RPMI8226 (cell line): ENCODE measurements at places on chromosomes 2 and 18.

- no peak for DNase-seq
Observed at GRCh38 chr2:226771067-226771466, 28.6 kb downstream of the IRS1 start.

GRCh38 chr2:31327505-31327904 is 87.0 kb downstream of the XDH start:
- no peak for DNase-seq

DNA sequence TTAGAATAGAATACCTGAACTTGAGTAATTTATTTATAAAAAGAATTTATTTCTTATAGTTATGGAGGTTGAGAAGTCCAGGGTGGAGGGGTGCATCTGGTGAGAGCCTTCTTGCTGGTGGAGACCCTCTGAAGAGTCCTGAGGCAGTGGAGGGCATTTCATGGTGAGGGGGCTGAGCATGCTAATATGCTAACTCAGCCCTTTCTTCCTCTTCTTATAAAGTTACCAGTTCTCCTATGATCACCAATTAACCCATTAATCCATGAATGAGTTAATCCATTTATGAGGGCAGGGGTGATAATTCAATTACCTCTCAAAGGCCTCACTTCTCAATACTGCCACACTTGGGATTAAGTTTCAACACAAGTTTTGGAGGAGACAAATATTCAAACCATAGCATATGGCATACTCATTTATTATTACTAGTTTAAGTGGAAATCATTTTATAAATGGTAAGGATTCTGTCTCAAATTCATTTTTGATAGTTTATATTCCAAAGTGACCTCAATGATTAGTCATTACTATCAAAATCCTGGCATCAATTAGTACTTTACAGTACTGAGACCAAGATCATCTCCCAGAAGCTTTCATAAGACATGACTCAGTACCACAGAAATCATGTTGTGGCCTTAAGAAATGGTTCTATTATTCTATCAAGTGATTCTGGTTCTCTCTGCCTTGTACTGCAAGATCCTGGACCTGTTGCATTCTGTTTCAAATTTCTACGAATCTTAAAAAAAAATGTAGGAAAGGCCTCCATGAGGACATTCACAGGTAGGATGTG is 5.5 kb downstream of the ZNF396 start:
- DNase-seq, result no peak

DNA sequence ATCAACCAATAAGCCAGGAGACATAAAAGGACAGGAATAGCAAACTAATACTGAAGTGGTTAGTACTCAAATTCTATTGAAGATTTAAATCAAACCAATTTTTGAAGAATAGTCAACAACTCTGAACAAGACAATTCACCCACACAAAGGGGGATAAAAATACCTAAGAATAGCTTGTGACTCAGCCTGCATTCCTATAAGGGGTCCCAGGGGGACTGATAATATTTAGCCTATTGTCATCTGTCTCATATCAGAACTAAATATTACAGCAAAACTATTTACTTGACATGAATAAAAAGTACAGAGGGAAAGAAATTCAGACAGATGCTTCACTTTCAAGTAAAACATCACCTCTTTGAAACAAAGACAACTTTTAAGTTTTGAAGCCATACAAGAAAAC is 7.7 kb downstream of the ITSN2 start:
- no peak for DNase-seq

DNA sequence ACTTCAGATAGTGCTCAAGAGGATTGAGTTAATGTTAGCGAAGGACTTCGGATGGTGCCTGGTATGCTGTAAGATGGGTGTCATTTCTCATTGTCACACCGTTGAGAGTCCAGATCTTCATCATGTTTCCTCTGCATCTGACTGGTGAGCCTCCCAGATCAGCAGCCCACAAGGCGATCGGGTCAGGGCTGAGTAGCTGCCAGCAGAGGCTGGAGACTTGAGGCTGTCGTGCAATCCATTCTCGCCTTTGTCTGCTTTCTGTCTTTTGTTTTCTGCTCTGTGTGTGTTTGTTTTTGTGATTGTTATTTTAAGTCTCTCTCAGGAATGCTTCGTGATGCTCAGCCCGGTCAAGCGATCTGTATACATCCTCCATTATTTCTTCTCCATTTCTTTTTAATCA is 95.8 kb downstream of the TGOLN2 start:
- DNase-seq, result no peak

GRCh38 chr2:181786371-181787228 is 104.9 kb upstream of the ITPRID2 start:
- no peak for DNase-seq

DNA sequence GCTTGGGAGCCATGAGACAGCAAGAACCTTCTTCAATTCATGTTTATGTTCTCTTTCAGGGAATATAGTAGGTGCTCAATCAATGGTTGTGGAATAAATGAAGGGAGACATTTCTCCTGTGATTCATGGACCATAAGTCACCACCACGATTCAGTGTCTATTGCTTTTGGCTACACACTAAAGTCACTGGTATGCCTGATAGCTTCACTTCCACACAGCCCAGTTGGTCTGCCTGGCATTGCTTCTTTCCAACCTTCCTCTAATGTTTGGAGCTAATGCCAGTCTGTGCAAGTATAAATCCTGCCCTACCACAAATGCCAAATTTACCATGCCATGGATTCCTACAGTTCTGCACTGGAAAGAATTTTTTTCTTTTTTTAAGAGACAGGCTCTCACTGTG is 1.3 kb upstream of the CXCR1 start:
- DNase-seq, result no peak

- DNase-seq, result peak; percentile 10
Observed at GRCh38 chr18:47175283-47175897, 774 bp downstream of the IER3IP1 start.

DNA sequence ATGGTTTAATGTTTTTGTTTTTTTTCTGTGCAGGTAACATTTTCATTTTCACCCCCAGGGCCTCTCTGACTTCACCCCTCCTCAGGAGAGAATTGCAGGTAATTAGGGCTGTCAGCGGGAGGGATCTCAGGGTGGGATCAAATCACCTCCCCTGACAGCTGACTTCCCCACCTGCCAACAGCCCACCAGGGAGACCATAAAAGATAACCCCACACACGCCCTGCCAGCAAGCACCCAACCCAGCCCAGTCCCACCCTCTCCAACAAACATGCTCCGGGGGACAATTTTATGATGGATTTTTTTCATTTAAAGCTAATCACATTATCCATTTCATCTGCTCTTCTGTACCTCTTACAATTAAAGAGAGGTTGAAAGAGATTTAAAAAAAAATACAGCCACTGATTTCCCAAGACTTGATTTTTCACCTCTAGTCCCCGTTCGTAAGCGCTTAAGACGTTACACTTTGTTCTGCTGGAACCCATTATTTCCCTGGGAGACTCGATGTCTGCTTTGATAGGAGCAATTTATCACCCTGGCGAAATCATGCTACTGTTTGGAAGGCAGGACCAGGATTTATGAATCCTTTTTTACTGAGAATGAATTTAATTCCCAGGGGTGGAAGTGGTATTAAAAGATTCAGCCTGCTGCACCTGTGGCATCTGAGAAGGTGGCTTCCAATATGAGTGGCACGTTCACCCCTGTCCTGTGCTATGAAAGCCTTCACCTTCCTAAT is 232.9 kb upstream of the ID2 start:
- no peak for DNase-seq

DNA sequence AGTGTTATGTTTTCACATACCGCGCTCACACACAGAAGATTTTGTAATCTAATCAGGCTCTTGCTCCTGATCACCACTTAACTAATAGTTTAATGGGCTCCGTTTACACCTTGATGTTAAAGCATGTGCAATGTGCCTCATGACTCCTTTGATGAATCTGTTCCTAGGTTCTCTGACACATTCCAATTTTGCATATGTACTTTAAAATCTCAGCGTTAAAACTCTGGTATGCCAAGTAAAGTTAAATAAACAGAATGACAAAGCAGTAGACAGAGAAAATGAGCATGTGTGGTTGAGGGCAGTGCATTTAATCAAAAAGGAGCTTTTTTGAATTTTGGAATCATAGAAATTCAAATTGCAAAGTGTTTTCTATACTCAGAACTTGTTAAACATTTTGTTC is 96.4 kb downstream of the TCF4 start:
- no peak for DNase-seq

DNA sequence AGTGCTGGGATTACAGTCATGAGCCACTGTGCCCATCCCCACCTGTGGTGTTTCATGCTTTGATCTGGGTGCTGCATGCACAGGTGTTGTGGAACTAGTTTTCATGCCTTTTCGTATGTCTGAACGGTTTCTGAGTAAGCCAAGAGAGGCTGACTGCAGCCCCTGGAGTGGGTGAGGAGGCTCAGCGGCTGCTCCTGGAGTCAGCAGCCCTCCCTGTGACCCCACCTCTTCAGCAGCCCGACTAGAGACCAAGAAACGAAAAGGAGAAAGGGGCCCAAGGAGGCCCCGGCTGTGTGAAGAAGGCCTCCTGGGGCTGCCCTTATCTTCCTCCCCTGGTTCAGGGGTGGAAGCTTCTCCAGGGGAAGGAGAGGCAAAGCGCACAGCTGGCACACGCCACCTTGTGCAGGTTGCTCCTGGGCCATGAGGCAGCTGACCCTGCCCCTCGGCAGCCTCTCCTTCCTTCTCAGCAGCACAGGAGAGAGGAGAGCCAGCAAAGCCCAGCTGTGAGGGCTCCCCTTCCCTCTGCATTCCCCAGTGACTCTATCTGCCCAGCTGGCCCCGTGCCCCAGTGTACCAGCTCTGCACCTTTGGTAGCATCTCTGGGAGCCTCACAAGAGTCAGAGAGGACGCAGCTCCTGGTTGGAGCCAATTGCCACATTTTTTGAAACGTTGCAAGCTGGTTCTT is 182.5 kb upstream of the HS6ST1 start:
- DNase-seq, result peak; percentile 51

GRCh38 chr2:9278439-9278838 is 71.8 kb downstream of the ASAP2 start:
- DNase-seq, result no peak

- no peak for DNase-seq
Observed at GRCh38 chr2:46828491-46829230, 86.9 kb downstream of the MCFD2 start.

DNA sequence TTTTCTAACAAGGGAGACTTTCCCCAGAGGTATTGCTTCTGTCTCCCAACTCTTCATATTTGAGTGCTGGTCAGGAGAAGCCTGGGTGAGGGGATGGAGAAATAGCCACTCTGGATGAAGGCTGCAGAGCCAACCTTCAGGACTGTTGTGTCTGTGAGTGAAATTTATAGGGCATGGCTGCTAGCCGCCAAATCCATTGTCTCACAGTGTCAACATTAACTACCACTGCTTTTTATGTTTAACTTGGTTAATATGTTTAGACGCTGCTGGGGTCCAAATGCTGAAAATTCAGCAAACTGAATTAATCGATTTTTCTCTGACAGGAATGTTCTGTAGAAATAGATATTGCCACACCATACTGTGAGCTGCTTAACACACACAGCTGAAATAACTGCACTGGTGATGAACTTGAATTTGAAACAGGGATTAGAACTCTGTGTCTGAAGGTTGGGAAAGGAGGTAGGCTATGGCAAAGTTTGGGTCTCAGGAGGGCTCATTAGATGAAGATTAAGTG is 281.0 kb downstream of the DCC start:
- DNase-seq, result no peak

GRCh38 chr2:5528706-5529105 is 163.5 kb upstream of the SOX11 start:
- no peak for DNase-seq

- DNase-seq, result no peak
Observed at GRCh38 chr2:240296104-240296406, 139.4 kb upstream of the GPC1 start.

DNA sequence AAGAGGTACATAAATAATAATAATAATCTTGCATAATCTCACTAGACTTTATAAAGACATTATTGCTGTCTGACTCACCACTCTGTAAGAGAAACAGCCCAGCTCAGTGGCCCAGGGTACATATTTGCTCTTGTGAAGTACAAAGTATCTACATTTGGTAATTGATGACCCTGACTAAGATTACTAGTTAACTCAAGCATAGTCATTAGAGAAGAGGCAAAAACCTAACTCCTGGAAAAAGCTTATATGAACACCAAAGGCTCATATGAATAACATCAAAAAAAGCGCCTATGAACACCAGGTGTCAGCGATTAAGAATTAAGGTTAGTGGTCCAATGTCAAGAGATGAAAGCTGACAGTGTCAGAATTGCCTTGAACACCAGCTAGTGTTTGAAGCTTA is 38.4 kb downstream of the RAD51AP2 start:
- DNase-seq, result no peak

DNA sequence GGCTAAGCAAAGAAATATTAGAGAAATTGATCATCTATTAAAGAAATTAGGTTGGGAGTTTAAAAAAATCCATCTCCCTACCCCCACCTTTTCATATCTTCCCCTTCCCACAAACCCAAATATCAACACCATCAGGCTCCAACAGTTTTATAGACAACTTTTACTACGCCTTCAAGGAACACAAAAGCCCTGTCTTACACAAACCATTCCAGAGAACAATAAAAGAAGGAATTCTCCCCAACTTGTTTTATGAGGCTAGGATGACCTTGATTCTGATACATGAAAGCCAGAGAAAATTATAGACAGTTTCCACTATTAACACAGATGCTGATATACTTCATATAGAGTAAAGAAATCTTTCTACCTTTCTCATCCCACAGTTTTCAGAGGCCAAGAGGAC is 211.6 kb downstream of the OSR1 start:
- no peak for DNase-seq

GRCh38 chr2:189144700-189145211 is 34.8 kb downstream of the COL5A2 start:
- DNase-seq, result no peak

GRCh38 chr2:47091118-47091517 is 64.0 kb downstream of the STPG4 start:
- no peak for DNase-seq

DNA sequence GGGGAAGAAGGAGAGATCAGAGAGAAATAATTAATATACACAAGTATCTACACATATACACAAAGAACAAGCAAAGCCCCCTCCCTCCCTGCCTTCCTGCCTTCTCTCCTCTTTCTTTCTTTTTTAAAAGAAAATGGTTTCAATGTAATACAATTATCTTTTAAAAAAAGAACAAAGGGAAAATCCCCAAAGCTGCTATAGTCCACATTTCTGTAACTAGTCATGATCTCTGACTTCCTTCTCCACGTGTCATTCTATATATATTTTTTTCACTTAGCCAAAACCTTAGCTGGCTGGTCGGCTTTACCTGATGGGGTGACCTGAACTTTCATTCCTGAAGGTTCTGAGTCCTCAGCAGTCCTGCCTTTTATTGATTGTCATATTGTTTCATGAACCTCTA is 44.3 kb downstream of the MAP3K20 start:
- DNase-seq, result no peak

GRCh38 chr2:105590780-105591660 is 153.7 kb upstream of the NCK2 start:
- peak; percentile 59 for DNase-seq

- no peak for DNase-seq
Observed at GRCh38 chr2:191358325-191359025, 113.3 kb downstream of the MYO1B start.

- DNase-seq, result peak; percentile 34
Observed at GRCh38 chr18:13216711-13217465, 1.7 kb upstream of the LDLRAD4 start.

GRCh38 chr2:71934320-71934593 is 213.4 kb downstream of the CYP26B1 start:
- DNase-seq, result no peak
